ENCODE measurements at places on chromosomes 5 and 9.
A peak's percentile ranks its signal among the peaks of the same experiment; 100 is the strongest.

- no peak for DNase-seq
Observed at GRCh38 chr5:72537166-72537565, 30.0 kb upstream of the ZNF366 start.

GRCh38 chr5:90144625-90145327, 264.8 kb downstream of the CETN3 start:
- DNase-seq: no peak

- DNase-seq: no peak
Observed at GRCh38 chr5:150559088-150559487, 51.2 kb downstream of the NDST1 start.

DNA sequence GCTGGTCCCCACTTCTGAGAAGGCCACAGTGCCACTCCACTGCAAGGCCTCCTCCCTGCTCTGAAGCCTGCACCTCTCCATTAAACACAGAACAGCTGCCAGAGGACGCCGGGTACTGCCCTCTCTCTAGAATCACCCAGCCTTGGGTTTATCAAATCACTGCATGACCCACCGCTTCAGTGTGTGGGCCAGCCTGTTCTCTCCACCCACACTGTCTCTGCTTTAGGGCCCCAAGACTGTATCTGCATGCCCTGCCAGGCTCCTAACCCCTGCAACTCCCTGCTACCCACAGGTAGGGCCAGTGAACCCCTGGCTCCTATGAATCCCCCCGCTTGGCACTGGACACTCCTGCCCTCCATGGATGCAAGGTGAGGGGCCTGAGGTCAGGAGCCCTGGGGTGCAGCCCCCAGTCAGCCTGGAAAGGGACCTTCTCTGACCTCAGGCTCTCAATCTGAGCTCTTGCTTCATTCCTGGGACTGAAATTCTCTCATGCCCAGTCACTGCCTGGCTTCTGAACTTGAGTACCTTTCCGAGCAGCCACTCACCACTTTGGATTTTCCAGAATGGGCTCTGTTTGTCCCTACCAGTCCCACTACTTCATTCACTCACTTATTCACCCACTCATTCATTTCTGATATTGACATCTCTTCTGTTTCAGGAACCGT, 206.3 kb downstream of the GABBR2 start:
- no peak for DNase-seq

DNA sequence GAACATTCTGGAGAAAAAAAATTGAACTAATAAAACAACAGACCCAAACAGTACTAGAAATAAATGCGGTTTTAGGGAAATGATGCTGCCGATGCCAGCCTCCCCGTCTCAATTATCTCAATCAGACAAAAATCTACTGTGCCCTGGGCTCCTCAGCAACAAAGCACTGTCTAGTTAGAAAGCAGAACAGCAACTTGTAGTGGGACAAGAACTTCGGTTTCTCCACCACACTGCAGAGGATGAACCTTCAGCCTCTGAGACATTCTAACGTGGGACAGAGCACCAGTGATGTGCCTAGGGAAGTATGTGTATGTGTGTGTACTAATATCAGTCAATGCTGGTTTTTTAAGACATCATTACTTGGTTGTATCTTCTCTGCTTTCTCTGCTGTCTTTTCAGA, 11.1 kb upstream of the CAST start:
- no peak for DNase-seq

DNA sequence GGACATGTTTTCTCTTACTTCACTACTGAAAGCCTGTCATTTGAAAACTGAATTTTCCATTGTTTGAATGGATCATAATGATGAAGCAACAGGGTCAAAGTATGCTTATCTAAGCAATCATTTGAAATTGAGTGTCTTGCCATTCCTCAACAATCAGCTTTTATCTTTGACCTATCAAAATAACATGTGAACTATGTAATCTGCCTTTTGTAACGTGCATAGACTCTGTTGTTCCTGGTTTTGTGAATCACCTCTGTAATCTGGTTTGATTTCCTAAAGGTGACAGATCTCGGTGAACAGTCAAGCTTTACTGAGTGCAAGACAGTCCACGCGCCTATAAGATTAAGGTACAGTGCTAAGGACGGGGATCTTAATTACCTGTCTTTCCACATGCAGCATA, 3.3 kb downstream of the MEF2C start:
- no peak for DNase-seq

GRCh38 chr5:9362600-9362999, 183.3 kb downstream of the SEMA5A start:
- no peak for DNase-seq

- no peak for DNase-seq
Observed at GRCh38 chr9:137506702-137507171, 43.5 kb downstream of the PNPLA7 start.

DNA sequence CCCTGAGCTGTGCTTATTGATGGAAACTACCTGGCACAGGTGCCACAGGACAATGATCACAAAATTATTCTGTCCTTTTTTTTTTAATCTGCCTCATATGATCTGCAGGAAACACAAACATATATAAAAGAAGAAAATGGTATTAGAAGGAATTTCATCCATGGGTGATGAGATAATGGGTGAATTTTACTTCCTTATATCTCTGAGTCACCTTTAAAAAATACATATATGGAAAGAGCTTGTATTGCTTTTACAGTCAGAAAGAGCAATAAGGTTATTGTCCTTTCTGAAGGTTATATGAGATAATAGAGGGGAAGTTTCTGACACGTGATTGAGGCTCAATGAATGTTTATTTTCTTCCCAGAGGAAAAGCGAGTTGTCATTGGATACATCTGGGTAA, 31.6 kb downstream of the NEURL1B start:
- no peak for DNase-seq

- DNase-seq: no peak
Observed at GRCh38 chr5:55973296-55973695, 21.5 kb downstream of the IL6ST start.

GRCh38 chr5:132751444-132751843, 4.2 kb downstream of the CCNI2 start:
- DNase-seq: peak; percentile 38

DNA sequence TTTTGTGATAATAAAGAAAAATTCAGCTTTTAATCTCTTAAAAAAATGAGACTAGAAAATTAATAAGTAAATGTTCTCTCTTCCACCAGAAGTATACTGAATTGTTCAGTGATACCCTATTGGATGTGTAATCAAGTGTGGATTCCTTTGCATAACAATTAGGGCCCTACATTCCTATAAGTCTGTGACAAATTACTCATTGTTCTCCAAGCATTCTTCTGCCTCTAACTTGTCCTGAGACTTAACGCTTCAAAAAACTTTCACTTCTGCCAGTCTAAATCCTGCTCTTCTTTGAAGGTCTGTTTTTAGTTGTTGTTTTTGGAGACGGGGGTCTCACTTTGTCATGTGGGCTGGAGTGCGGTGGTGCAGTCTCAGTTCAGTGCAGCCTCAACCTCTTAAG, 9.2 kb upstream of the DDX46 start:
- DNase-seq: no peak

DNA sequence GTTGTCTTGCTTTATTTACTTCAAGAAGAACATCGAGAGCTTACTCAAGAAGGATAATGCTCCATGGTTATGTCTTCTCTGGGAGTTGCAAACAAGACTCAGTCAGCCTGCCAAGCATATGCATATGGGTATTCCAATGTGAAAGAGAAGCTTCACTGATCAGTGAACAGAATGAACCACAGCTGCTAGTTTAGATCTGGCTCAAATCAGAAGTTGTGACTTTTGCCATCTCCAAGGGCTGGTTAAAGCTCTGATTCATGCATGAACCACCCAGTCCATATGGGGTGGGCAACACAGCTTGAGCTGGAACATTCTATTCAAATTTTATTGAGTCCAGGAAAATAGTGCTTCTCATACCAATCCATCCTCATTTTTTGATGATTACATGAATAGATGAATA, 50.0 kb downstream of the ATPSCKMT start:
- no peak for DNase-seq

DNA sequence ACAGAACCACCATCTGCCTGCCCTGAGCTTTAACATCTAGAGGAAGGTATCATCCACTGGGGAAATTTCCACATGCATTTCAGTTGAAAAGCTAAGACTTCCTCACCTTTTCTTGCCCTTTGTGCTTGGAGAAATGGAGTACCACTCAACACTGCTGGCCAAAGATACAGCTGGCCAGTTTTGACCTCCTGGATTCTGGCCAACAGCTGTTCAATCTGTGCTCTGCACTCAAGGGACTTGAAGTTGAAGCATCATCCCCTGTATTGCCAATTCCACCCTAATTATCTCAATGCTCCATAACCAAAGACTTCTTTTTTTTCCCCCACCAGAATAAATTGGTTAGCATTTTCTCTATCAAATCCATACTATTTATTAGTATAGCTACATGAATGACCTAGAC, 70.4 kb upstream of the PRDM9 start:
- DNase-seq: no peak

DNA sequence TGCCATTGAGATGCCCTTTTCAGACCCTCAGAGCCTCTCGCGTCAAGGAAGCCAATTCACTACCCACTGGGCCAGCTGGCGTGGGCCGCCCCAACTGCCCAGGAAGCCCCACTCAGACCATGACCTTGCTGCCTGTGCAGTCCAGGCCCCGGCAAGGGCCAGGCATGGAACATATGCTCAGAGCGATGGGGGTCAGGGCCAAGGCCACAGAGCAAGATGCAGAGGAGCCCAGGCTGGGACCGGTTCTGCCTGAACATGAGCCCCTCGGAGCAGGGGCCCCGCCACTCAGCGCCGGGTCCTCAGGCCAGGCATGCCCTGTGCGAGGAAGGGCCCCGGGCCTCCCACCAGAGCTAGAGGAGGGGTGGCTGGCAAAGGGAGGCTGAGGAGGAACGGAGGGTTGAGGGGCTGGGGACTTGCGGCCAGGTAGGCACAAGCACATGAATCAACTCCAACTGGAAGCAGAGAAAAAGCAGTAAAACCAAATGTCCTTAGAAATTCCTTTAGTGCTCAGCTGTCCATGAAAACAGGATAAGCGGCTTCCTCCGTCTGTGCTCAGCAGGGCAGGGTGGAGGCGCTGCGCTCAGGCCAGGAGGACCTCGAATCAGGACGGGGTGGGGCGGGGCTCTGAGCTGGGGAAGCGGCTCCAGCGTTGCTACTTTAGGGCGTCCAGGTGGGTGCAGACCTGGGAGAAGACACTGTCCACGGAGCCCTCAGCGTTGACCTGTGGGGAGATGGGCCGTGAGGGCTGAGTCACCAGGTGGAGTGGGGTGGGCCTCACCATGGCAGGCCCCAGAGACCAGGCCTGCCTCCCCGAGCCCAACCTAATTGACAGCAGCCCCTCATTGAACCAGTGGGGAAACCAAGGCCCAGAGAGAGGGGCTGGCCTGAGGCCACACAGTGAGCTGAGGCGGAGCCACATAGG, 9.9 kb downstream of the AK1 start:
- DNase-seq: no peak

- DNase-seq: no peak
Observed at GRCh38 chr5:132052520-132052919, 7.9 kb upstream of the IL3 start.

GRCh38 chr5:132814503-132815294, 1.6 kb downstream of the SOWAHA start:
- no peak for DNase-seq

DNA sequence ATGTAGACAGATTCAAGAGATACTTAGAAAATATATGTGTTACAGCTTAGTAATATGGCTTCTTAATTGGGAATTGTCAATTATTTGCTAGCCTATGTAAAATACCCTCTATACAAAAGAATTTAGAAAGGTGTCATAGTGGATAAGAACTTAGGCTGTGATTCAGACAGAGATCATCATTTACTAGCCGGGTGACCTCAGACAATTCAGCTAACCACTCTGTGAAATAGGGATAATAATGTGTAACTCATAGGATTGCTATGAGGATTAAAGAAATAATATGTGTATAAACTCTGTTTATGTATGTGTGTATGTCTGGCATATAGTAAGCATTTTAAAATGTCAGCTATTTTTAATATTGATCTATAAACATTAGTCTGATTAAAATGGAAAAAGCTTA, 5.9 kb upstream of the LARS1 start:
- no peak for DNase-seq

- no peak for DNase-seq
Observed at GRCh38 chr5:122330881-122331280, 18.8 kb downstream of the SNCAIP start.

DNA sequence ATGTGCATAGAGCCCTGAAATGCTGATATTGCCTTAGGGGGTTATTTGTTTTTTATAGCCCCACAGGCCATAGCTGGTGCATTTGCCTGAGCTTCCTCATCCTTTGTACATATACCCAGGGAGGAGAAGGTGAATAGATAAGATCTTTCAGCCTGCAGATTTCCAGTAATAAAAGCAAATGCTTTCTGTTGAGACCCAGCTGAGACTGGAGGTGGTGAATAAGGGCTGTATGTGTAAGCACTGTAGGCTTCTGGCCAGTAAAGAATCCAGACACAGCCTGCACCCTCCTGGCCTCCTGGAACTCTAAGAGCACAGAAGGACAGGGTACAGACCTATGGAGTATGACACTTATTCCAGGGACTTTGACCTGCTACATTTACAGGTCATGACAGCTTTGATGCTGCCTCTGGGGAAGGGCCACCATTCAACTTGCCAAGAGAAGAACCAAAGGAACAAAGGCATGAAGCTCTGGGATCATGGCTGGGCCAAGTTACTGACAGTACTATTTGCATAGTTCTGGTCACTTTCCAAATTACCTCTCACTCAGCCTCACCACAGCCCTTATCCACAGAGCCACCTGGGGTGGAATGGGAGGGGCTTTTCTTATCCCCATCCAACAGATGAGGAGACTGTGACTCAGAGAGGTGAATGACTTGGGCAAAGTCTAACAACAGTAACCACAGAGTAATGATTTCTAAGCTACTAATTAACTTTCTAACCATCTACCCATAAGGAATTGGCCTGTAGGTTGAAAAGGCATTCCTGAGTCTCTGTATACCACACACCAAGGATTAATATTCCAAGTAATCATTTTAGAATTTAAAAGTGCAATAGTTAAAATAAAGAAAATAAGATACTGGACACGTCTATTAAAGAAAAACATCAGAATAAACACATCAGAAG, 604.5 kb upstream of the KLF4 start:
- no peak for DNase-seq

- DNase-seq: no peak
Observed at GRCh38 chr5:79490323-79490936, 23.5 kb downstream of the HOMER1 start.

- no peak for DNase-seq
Observed at GRCh38 chr5:160937570-160937969, 85.6 kb upstream of the ATP10B start.

Measured in stimulated activated CD4-positive, alpha-beta T cell treated with anti-CD3 and anti-CD28 coated beads, Interleukin-4, amount 100 ng/mL, for 48 hours (primary cell).